ENCODE measurements at places on chromosomes 3 and 15. TPM values are rescaled to one million over a fixed set of nuclear protein-coding genes. Genes with fewer than 3 reads are reported as not detected.

ATP13A5 gene
- total RNA-seq: not detected

GRCh38 chr3:115469649-115470048 lies 153.7 kb upstream of the GAP43 start:
- no peaks in the 10 kb centered on the region for H3K27me3 ChIP-seq
- H3K4me1 ChIP-seq: no peaks in the 10 kb centered on the region
- no peak for DNase-seq

GRCh38 chr3:11592445-11593298 lies 51.0 kb downstream of the VGLL4 start:
- no peak overlapping the region for H3K4me3 ChIP-seq
- DNase-seq: no peak
- peaks cover 35% of the 10 kb centered on the region for H3K36me3 ChIP-seq
- H3K27me3 ChIP-seq: no peaks in the 10 kb centered on the region

STARD9 gene
- total RNA-seq: 9.4 TPM

Measured in osteoblast (primary cell).